Prostate gland (tissue), 2 donors: ENCODE measurements at places on chromosomes 4 and X.
A peak's percentile ranks its signal among the peaks of the same experiment; 100 is the strongest.

- no peak overlapping the region for H3K4me3 ChIP-seq
- no peaks in the 10 kb centered on the region for H3K4me1 ChIP-seq
Observed at GRCh38 chr4:79358438-79358837, 32.6 kb upstream of the NAA11 start.

- H3K4me1 ChIP-seq: no peaks in the 10 kb centered on the region
- no peaks in the 10 kb centered on the region for H3K27me3 ChIP-seq
- H3K27ac ChIP-seq: no peak overlapping the region
- no peaks in the 10 kb centered on the region for H3K36me3 ChIP-seq
Observed at GRCh38 chrX:30414144-30414543, 105.0 kb upstream of the NR0B1 start.

DNA sequence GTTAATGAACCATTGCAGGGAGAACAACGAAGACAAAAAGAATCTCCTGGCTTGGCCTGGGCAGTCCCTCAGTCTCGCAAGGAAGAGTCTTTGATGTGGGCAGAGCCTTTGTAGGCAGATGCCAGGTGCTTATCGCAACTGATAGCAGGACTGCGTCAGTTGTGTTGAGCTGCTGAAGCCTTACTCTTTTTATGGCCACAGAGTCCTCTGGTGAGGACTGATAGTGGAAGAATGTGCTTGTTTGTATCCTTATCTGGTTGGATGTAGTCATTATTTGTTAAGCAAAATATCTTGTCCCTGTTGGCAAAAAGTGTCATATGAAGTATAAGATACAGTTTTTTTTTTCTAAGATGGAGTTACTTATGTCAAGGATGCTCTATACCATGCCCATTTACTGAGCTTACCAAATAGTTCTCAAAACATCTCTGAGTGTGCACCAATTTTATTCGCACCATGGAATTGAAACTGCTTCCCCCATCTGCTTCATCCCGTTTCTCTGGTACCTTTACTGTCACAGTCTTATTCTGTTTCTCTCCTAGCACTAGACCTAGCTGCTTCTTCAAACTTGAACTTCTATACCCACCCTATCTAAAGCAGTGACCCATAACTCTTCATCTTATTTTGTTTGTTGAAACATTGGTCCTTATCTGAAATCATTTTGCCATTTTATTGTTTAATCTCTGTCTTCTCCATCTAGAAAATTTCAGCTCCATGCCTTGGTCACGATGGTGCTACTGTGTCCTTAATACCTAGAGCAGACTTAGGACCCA lies 47.0 kb upstream of the SPRY1 start:
- H3K27ac ChIP-seq: no peak overlapping the region
- DNase-seq: no peak

- H3K36me3 ChIP-seq: no peaks in the 10 kb centered on the region
- H3K27me3 ChIP-seq: no peaks in the 10 kb centered on the region
- H3K4me3 ChIP-seq: no peak overlapping the region
- no peak for DNase-seq
- no peak overlapping the region for H3K27ac ChIP-seq
- no peaks in the 10 kb centered on the region for H3K4me1 ChIP-seq
Observed at GRCh38 chr4:109675181-109675580, 28.1 kb downstream of the CASP6 start.

DNA sequence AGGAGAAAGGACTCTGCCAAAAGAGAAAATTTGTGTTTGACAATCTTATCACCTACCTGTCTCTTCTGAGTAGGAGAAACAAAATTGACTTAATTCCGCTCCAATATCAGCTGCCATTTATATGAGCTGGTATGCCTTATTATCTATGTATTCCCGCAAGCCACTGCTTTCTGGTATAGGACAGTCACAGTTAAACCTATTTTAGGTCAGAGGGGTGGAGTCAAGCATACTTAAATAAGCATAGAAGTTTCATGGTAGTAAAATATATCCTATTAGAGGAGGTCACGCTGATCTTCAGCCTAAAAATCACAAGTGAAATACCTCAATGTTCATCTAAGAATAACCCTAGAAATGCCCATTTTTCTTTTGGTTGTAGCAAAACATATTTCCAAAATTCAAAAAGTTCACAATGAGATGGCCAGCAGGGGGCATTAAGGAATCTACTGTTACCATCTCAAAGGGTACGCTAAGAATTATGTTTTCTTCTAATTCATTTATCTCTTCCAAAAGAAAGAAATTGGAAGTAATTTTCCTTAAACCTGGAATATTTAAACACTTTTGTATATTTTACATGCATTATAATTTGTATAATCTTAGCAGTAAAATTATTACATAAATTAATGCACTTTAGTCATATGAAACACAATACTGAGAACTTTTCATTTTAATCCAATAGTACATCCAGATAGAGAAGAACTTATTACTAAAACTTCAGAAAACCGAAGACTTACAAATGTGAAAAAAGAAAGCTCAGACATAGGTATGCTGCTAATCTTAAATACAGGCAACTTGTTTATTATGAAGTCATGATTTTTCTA lies 10.5 kb downstream of the PPAT start:
- H3K4me1 ChIP-seq: no peaks in the 10 kb centered on the region
- no peaks in the 10 kb centered on the region for H3K27me3 ChIP-seq
- DNase-seq: peak; percentile 32
- H3K4me3 ChIP-seq: no peak overlapping the region
- H3K36me3 ChIP-seq: no peaks in the 10 kb centered on the region

- H3K27me3 ChIP-seq: no peaks in the 10 kb centered on the region
- no peaks in the 10 kb centered on the region for H3K36me3 ChIP-seq
- DNase-seq: no peak
- H3K4me3 ChIP-seq: no peak overlapping the region
- no peak overlapping the region for H3K27ac ChIP-seq
- H3K4me1 ChIP-seq: no peaks in the 10 kb centered on the region
Observed at GRCh38 chrX:52346174-52347165, 22.4 kb upstream of the XAGE2 start.

- no peaks in the 10 kb centered on the region for H3K4me1 ChIP-seq
- H3K4me3 ChIP-seq: no peak overlapping the region
- no peaks in the 10 kb centered on the region for H3K27me3 ChIP-seq
- DNase-seq: no peak
Observed at GRCh38 chr4:107733431-107733925, 13.4 kb upstream of the PAPSS1 start.

- H3K36me3 ChIP-seq: no peaks in the 10 kb centered on the region
- DNase-seq: no peak
- no peaks in the 10 kb centered on the region for H3K27me3 ChIP-seq
Observed at GRCh38 chr4:113837397-113837796, 75.9 kb upstream of the CAMK2D start.

DNA sequence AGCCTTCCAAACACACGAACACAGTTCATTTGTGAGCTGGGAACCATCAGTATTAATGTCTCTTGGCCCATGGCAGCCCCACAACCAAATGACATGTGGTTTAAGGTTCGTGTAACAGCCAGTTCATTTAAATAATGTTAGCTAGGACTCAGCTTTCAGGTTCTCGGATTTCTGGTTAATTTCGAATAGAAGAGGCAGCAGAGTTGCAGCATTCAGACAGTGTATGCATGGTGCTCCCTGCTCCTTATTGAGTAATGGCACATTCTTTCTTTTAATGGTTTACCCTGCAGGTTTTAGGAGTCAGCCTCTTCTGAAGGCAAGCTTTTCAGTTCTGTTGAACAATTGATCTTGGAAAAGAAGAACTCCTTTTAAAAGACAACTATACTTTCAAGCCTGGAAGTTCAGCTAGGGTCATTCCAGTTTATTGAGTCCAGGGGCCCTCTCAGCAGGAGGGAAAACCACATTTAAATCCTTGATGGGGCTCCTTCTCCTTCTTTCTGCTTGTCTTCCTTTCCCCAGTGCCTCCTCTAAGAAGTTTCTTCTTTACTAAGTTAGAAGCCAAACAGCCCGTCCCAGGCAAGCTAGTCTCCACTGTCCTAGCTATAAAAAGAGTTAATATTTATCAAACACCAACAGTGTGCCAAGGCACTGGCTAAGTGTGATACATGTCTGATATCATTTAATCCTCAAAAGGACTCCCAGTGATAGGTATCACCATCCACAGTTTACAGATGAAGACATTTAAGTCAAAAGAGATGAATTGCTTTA lies 5.0 kb upstream of the RNF175 start:
- H3K27ac ChIP-seq: no peak overlapping the region
- no peak for DNase-seq
- no peak overlapping the region for H3K4me3 ChIP-seq
- H3K36me3 ChIP-seq: no peaks in the 10 kb centered on the region
- H3K27me3 ChIP-seq: no peaks in the 10 kb centered on the region
- H3K4me1 ChIP-seq: no peaks in the 10 kb centered on the region

GRCh38 chr4:7157666-7158065 lies 34.7 kb upstream of the SORCS2 start:
- H3K27ac ChIP-seq: no peak overlapping the region
- no peak overlapping the region for H3K4me3 ChIP-seq
- DNase-seq: no peak
- no peaks in the 10 kb centered on the region for H3K27me3 ChIP-seq
- no peaks in the 10 kb centered on the region for H3K36me3 ChIP-seq
- H3K4me1 ChIP-seq: no peaks in the 10 kb centered on the region

DNA sequence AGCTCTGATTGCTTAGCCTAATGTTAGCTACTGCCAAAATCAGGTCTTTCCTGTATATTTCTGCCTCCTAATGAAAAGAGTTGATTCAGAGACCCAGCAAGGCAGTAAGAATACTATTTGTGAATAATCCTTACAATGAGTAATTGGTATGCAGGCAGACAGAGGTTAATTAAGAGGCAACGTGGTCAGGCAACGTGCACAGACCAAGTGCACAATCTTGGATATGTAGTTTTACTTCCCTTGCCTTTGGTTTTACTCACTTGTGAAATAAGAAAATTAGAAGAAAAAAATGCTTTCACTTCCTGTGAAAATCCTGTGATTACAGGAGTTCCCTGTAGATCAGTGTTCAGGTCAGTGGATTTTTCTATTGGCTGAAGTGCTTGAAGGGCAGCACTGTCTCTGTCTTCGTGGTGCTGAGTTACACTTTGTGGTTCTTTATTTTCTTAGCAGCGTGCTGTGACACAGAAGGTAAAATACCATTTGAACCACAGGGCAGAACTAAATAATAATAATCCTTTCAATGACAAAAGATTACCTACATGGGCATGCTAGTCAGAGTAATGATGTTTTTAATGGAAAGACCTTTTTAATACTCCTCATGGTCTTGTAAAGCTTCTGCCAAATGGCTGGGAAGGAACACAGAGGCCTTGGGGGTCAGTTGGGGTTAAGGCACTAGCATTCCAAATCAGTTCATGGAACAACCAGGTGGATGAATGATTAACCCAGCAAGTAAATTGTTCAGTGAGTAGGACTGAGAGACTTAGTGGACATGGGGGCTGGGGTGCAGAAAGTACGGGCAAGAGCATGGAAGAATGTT lies 430.9 kb downstream of the MAPK10 start:
- H3K27ac ChIP-seq: no peak overlapping the region
- H3K27me3 ChIP-seq: no peaks in the 10 kb centered on the region
- no peaks in the 10 kb centered on the region for H3K36me3 ChIP-seq
- no peak for DNase-seq
- H3K4me1 ChIP-seq: no peaks in the 10 kb centered on the region

- no peaks in the 10 kb centered on the region for H3K27me3 ChIP-seq
- H3K27ac ChIP-seq: no peak overlapping the region
- H3K4me1 ChIP-seq: no peaks in the 10 kb centered on the region
- no peak overlapping the region for H3K4me3 ChIP-seq
- no peaks in the 10 kb centered on the region for H3K36me3 ChIP-seq
Observed at GRCh38 chr4:115454228-115454627, 340.8 kb upstream of the NDST4 start.

DNA sequence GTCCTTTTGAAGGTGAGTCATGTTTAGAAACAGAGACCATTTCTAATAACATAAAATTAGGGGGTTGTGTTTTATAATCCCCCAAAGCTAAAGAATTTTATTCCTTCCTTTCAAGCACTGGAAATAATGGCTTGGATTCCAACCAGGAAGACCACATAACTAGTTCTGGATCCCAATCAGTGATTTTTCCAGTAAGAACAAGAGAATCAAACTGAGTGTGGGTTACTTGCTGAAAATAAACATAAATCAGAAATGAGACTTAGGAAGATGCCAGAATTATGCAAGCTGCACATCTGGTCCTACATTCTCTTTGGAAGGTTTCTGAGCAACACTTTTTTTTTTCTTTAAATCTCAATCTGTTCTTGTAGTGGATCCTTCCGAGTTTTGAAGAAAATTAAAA lies 76.3 kb downstream of the SOWAHB start:
- H3K27me3 ChIP-seq: no peaks in the 10 kb centered on the region
- H3K27ac ChIP-seq: no peak overlapping the region
- H3K4me1 ChIP-seq: no peaks in the 10 kb centered on the region
- H3K36me3 ChIP-seq: no peaks in the 10 kb centered on the region

GRCh38 chrX:23789386-23790154 lies 6.6 kb downstream of the SAT1 start:
- no peak overlapping the region for H3K27ac ChIP-seq
- no peak for DNase-seq
- no peak overlapping the region for H3K4me3 ChIP-seq
- H3K36me3 ChIP-seq: no peaks in the 10 kb centered on the region
- no peaks in the 10 kb centered on the region for H3K4me1 ChIP-seq

DNA sequence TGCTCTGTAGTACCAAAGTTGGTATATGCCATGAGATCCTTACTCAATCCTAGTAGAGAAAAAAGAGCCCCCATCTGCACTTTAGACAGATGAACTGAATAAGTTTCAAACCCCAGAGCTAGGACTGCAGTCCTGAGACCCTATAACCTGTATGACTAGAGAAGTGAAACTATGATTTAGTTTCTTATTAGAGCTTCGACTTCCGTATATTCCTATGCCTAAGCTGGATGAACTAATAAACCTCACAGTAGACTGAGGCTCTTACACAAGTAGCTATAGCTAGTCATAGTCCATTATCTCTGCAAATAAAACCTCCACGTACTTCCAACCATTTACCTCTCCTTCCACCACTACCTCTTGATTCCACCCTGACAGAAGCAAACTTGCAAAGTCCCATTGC lies 6.3 kb upstream of the OTUD4 start:
- no peaks in the 10 kb centered on the region for H3K27me3 ChIP-seq
- no peak overlapping the region for H3K4me3 ChIP-seq
- H3K27ac ChIP-seq: no peak overlapping the region
- DNase-seq: no peak
- H3K4me1 ChIP-seq: no peaks in the 10 kb centered on the region
